ENCODE measurements at places on chromosomes 11 and 22. TPM values are rescaled to one million over a fixed set of nuclear protein-coding genes. Genes with fewer than 3 reads are reported as not detected.
A peak's percentile ranks its signal among the peaks of the same experiment; 100 is the strongest.

DNA sequence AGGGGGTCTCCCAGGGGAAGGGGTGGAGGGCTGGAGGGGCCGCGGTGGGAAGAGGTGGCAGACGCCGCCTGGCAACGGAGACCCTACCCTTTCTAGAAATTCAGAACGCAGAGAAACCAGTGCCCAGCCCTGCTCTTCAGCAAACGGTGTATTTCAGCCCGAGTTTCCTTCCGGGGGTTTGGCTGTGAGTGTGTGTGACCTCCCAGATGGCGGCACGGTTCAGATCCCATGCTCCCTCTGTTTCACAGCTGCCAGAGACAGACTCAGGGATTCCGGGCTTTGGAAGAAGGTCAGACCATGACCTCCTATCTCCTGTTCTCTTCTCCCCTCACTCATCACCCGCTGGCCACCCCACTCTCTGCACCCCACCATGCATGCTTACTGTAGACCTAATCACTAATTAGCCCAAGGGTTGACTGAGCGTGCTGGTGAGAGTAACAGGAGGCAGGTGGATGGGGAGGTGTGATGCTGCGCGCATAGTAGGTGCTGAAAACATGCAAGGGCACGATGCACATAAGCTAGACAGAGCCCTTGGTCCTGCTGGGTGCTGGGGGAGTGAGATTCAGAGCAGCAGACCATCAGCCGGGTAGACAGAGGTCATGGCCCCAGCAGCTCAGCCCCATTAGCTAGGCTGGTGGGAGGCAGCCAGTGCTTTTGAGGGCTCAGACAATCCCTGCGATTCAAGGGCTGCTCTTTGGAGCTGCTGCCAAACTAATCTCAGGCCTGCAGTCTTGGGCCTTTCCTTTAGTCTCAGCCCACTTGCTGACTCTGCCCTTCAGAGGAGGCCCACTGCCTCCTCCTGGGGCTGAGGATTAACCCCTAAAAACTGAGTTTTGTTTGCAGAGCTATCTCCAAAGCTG is 256.5 kb upstream of the CADM1 start:
- no peak for DNase-seq

DNA sequence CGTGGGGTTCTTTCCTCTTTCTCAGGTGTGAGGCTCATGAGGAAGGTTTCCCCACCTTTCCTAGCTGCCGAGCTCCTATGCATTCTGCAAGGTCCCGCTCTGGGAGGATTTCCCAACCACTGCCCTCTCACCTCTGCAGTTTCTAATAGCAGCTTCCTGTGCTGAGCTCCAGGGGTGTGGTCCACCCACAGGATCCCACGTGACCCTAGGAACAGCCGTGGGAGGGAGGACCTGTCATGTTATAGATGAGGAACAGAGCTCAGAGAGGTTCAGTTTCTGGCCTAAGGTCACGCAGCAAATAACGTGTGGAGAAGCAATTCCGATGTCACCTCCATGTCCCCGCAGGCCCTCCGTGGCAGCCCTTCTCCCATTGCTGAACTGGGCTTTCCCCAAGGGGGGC is 38.5 kb downstream of the FLRT1 start:
- DNase-seq = peak; percentile 16

DNA sequence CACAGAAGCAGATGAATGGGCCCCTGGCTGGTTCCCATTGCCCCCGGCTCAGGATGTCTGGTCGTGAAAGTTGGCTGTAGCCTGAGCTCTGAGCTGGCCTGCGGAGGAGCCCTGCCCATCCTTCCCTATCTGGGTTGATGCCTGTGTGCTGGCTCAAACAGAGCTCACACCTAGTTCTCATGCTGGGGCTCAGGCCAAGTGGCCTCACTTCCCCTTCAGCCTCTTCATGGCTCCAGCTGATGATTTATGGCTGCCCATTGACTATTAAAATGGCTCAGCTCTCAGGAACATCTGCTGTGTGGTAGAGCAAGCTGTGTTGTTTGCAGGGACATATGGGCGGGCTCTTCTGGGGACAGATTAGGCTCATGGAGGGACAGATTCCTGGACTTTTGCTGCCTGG is 64.7 kb downstream of the ADAMTS15 start:
- no peak for DNase-seq

GRCh38 chr22:47929646-47930185 is 1167.3 kb downstream of the TBC1D22A start:
- no peak for DNase-seq

The TRIM49B gene
- total RNA-seq = not detected

The OR5A1 gene
- total RNA-seq = not detected

Measured in activated T-helper 2 cell treated with anti-CD3 and anti-CD28 coated beads, Interferon-gamma antibody, Interleukin-2, Interleukin-4, amounts not matched to agents 10 μg/mL and 5 μg/mL and 100 μg/mL, durations not matched to agents 14 hours and 24 hours and 36 hours (primary cell).